ENCODE measurements at places on chromosomes 1 and 21. TPM values are rescaled to one million over a fixed set of nuclear protein-coding genes. Genes with fewer than 3 reads are reported as not detected.
A peak's percentile ranks its signal among the peaks of the same experiment; 100 is the strongest.

DNA sequence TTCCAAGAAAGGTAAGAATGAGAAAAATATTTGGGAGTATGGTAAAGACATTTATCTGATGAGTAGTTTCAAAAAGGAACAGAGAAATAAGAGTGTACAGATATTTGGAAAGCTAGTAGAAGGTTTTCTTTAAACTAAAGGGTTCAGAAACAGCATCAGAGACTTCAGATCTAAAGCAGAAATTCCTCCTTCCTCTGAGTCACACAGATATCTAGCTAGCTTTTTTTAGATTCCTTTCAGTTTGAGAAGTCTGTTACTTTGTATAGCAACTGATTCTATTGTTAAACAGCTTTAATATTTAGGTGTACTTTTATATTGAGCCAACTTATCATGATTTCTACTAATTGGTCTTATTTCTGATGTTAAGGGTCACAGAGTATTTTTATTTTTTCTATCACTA lies 4.7 kb downstream of the AMY2B start:
- no peak for DNase-seq

GRCh38 chr1:116940814-116941599 lies 31.3 kb downstream of the PTGFRN start:
- no peak for DNase-seq

DNA sequence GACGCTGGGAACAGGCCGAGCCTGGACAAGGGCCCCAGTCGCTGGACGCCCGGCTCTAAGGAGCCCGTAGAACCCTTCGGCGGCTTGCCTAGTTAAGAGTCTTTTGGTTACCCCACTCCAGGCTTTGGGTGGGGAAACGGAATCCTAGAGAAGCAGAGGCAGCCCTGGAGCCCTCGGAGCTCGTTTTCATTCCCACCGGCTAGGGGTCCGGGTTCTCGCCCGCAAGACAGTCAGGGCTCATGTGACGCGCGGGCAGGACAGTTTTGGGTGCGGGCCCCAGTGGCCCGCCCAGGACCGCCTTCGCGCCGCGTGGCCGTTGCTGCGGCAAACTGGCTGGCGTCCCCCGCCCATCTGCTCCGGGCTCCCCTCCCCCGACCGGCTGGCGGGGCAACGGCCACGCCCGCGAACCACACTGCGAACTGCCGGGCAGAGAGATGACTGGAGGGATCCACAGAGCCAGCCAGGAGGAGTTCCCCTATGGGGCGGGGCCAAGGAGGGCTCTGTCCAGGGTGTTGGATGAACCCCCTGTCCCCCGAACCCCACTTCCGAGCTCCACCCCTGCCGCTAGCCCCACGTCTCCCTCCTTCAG lies 829 bp upstream of the HES2 start:
- no peak for DNase-seq

DNA sequence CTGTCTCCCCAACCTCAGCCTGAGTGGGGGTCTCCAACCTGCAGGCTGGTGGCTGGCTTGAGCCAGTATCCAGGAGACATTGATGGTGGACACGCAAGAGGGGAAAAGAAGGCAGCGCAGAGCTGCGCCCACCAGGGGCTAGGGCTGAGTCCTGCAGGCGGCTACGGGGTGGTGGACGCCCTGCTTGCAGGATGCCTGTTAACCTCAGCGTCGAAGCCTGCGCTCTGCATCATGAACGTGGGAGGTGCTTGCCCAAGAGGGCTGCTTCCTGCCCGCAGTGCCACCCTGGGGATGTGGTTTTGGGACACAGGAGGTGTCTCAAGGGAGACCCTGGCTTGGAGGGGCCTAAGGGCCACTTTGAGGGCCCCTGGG lies 11.6 kb downstream of the CFAP410 start:
- peak; percentile 50 for DNase-seq

DNA sequence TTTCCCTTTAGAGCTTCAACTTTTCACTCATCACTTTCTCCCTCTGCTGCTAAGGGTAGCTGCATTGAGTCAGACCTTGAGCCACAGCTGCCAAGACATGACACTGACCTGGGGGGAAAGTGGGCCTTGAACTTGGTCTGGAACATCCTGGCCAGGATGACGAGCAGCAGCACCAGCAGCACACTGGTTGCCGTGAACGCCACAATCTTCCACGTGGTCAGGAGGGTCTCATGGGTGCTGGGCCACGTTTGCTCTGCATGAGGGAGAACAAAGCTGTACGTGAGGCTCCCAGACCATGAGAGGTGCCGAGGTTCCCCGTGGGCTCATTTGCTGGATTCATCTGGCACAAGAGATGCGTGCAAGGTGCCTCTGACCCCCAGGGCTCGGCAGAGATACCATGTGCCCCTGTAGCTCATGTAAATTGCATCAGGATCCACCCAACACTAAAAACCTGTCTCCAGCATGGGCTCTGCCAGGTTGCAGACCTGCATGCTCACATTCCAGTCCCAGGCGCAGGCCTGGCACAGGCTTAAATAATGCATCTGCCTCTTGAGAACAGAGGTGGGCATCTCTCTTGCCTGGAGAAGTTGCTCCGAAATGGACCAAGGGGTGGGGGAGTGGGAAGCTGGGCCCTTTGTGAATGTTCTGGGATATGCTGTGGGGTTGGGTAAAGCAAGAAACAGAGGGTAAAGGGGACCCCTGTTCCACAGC lies 84.6 kb upstream of the TLR5 start:
- DNase-seq = no peak

- DNase-seq = no peak
These were observed 37.1 kb downstream of the CCN1 start for GRCh38 chr1:85617633-85618100.

DNA sequence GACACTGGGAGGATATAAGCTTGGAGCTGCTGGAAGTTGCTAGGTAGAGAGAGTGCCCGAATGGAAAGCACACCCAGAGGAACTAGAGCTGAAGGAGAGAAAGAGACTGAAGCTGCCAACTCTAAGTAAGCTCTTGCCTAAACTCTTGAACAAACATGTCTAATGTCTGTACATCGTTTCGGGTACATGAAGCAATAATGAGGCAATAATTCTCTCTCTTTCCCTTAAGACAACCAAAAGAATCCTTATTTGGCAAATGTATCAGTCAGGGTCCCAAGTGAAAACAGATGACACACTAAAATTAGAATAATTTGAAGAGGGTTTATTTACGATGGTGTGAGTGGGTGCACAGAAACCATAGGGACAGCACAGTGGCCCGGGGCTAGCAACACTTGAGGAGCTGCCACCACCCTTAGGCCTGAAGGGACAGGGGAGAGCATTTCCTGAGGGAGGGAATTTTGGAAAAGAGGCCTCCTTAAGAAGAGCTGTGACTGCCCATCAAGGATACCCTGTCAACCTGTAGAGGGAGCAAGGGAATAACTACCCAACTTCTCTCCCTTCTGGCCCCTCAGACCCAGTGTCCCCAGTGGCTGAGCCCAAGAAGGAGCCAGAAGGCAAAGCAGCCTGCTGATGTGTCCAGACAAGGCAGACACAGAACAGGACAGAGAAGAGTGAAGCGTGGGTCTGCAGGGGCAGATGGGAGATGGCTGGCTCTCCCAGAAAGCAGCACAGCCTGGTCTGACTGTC lies 36.1 kb upstream of the KHDRBS1 start:
- no peak for DNase-seq

DNA sequence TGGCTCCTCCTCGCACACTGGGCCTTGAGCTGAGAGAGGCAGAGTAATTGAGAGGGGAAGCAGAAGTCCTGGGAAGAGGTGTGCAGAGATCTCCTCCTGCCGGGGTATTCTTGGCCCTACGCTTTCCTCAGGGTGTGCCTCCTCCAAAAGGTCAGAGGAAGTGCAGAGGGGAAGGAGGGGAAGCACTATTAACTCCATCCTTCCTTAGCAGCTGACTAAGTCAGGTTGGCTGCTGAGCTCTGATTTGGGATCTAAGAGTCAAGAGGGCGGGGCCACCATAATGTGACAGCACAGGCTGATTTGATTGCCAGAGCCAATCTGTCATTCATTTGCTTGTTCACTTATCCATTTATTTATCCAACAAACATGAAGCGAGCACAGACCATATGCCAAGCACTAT lies 12.3 kb downstream of the ATP2B4 start:
- DNase-seq = no peak

The GAS5 gene
- polyA plus RNA-seq = 1,064 TPM

The MAP1LC3C gene
- polyA plus RNA-seq = 0.85 TPM

The HFM1 gene
- 7.7 TPM for polyA plus RNA-seq

The TCHHL1 gene
- polyA plus RNA-seq = not detected

All from left lung (tissue), 14 donors.